ENCODE measurements at places on chromosomes 1 and 21. TPM values are rescaled to one million over a fixed set of nuclear protein-coding genes. Genes with fewer than 3 reads are reported as not detected.

DNA sequence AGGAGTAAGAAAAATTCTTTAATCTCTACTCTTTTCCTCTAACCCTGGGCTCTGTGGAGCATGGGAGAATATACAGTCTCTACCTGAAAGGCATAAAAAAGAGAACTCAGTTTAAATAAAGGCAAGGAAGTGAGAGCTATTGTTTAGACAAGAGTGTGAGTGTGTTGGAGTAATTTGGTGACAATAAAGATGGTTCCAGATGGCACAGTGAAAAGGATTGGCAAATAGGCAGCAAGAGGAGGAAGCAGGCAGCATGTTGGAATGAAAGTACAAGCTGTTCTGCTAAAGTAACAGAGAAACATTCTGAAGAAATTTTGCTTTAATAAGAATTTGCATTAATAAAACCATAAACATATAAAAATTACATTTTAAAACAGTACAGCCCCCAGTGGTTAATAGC lies 163.4 kb downstream of the DNM3 start:
- DNase-seq, result no peak

AVPR1B gene
- total RNA-seq, result not detected

DNA sequence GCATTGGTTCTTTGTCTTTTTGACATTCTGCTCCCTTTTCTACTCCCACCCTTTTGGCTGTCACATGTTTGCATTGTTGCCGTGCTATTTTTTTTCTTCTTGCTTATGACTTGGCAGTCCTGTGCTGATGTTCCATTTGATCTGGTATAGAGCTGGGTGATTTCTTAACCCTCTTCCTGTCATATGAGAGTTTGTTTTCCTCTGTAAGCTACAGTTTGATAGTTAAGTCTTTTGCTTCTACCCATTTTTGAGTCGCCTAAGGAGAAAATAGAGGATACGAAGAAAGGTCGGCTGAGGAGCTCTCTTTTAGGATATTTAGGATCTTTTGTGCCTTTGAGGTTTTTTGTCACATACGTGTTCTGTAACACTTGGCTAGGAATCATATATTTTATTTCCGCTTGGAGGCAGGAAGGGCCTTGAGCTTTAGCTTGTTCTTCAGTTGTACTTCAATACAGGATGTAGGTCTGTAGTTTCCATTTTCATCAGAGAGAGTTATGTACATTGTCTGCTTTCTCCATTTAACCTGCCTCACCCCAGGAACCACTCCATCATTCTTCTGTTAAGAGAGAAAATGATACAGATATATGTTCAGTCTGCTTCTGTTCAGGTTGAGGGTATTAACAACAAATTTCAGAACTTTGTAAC lies 150.7 kb downstream of the BACH1 start:
- no peak for DNase-seq

TMEM167B gene
- 21.2 TPM for total RNA-seq

GRCh38 chr1:87706203-87706602 lies 377.5 kb downstream of the LMO4 start:
- DNase-seq, result no peak

TEX35 gene
- total RNA-seq, result not detected

NEGR1 gene
- total RNA-seq, result not detected

GRCh38 chr1:41670217-41670957 lies 185.9 kb upstream of the EDN2 start:
- DNase-seq, result peak; percentile 27

DNA sequence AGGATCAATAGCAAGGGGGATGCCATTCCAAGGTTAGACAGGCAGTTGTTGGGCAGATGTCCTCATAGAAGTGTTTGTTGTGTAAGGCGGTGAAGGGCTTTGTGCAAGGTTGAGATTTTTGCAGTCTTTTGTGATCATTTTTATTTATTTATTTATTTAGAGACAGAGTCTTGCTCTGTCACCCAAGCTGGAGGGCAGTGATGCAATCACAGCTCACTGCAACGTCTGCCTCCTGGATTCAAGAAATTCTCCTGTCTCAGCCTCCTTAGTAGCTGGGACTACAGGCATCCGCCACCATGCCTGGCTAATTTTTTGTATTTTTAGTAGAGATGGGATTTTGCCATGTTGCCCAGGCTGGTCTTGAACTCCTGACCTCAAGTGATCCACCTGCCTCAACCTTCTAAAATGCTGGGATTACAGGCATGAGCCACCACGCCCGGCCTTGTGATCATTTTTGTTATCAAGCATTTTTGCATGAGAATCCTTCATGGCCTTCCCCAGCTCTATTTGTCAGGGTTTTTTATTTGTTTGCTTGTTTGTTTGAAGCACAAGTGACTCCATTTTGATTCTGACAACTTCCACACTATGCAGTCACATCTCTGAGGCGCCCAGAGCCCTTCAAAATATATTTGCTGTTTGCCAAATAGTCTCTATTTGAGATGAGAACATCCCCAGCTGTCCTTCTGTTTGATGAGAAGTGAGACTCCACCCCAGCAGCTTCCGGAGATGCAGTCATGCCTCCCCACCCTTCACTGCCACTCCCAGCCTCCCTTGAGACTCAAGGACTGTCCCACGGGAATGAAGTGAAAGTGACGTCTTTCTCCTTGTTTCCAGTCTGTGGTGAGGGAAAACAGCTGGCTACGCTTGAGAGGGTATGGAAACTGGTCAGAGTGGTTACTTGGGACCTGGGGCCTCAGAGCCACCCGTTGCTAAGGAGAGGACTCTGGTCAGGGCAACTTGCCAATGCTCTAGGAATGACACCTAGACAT lies 38.0 kb downstream of the TMEM50B start:
- peak; percentile 85 for DNase-seq

GRCh38 chr1:162966613-162967012 lies 102.5 kb upstream of the RGS4 start:
- DNase-seq, result no peak

GRCh38 chr21:34986561-34987500 lies 62.3 kb downstream of the RUNX1 start:
- DNase-seq, result no peak

DNA sequence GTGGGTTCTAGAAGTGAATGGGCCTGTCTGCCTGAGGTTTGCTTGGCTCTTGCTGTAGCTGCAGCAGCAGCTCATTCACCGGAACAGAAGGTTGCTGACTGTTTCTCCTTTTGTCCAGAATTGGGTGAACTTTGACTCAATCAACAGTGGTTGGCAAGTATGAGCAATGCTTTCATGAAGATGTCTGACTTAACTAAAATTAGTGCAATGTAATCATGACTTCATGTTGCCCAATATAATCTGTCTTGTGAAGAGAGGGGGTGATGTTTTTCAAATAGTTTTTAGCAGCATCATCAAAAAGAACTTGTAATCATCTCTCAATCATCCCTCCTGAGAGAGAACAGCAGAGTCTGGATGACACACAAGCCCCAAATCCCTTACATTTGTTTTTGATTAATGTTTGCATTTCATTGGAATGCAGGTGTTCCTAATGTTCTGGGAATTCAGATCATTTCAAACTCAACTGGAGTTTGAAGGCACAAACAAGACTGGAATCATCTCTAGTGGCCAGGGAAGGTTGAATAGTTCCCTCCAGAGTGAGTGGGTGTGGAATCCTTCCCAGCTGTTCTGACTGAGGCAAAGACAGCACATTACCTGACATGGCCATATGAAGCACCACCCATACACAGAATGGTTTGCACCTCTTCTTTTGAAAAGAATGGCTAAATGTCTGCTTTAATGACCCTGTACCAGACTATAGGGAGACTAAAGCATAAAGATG lies 82.9 kb downstream of the HLX start:
- DNase-seq, result no peak

ETV3L gene
- not detected for total RNA-seq

DNA sequence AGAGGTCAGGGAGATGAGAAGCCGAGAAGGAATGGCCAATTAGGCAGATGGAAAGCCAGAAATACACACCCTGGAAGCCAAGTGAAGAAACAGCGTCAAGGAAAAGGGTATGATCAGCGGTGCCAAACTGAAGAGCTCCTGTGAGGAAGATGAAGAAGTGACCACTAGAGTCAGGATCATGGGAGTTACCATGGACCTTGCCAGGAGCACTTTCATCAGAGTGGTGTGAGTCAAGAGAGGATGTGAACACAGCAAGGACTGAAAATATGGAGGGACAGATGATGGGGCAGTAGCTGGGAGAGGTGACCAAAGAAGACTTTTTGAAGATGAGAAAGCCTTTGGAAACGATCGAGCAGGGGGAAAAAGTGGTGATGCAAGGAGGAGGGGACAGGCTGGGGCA lies 50.4 kb downstream of the CD34 start:
- no peak for DNase-seq

- DNase-seq, result peak; percentile 18
Measured at GRCh38 chr1:31683997-31684396, 19.8 kb downstream of the COL16A1 start.

GJA8 gene
- not detected for total RNA-seq

DNA sequence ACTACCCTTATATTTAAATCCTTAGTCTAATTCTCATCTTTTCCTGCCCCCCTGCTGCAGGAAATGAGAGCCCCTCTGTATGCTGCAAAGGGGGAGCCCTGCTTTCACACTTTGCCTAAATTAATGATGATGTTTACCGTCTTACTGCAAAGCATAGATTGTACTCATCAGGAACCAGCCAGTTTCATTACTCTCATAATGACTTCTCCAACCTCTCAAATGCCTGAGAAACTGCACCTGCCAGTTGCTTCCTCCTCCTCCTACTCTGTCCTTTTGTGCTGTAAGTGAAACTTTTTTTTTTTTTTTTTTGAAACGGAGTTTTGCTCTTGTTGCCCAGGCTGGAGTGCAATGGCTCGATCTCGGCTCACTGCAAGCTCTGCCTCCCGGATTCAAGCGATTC lies 101.7 kb downstream of the ADSS2 start:
- no peak for DNase-seq

FCRLB gene
- total RNA-seq, result 3.8 TPM

DNAJC6 gene
- 11.3 TPM for total RNA-seq

GRCh38 chr21:31659286-31659535 lies 282 bp upstream of the SOD1 start:
- DNase-seq, result no peak

PDE9A gene
- total RNA-seq, result 22.4 TPM

DNA sequence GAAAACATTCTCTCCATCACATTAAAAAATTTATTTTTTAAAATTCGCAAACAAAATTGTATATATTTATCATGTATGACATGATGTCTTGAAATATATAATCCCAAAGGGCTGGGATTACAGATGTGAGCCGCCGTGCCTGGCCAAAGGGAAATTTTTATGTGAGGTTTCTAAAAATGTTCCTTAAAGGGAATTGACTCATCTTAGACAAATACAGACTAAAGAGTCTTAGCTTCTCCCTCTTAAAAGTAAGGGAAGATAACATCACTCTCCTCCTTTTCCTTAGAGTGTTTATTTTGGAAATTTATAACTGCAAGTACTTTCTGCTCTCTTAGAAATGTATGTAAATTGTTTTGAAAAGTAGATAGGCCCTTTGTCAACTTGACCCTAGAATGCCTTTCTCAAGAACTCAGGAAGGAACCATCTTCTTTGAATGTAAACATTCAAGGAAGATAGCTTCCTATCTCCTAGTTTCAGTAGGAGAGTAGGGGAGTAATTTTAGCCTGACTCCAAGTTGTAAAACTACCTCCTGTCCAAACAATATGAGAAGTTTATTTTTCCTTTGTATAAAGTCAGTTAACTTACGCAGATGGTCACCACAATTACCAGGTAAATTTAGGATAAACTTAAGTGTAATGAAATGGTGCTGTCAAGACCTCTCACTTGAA lies 59.5 kb downstream of the C21orf91 start:
- no peak for DNase-seq

DNA sequence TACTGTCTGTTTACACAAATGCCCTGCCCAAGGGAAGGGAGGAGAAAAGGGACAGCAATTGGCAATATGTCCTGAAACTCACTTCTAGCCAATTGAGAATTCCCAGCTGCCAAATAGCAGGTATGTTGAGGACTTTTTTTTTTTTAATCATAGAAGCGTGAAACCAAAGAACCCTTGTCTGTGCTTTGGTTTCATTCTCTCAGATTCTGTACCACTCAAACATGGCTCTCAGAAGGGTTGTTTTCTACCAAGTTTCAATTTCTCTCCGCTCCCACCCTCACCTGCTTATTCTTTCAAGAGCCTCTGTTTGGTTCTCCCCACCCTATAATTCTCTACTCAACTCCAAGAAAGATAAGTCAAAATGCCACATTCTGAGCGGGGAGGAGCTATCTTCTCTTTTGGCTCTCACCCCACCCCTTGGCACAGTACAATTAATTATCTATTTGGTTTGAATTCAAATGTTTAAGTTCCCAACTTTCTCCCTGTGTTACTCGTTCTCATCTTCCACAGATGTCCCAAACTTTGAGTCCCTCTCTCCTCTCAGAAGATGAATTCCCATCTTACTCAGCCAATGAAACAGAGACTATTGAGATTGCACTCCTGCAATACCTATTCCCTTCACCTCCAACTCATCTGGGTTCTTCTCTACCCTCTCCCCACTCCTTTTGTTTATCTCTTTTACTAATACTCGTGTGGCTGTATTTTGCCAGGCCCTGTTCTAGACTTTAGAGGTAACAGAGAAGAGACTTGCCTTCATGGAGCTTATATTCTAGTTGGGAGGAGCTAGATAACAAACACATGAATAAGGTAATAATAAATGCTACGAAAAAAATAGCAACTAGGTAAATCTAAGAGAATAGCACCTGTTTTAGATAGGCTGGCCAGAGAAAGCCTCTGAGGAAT lies 3.9 kb upstream of the TP53BP2 start:
- no peak for DNase-seq

DNA sequence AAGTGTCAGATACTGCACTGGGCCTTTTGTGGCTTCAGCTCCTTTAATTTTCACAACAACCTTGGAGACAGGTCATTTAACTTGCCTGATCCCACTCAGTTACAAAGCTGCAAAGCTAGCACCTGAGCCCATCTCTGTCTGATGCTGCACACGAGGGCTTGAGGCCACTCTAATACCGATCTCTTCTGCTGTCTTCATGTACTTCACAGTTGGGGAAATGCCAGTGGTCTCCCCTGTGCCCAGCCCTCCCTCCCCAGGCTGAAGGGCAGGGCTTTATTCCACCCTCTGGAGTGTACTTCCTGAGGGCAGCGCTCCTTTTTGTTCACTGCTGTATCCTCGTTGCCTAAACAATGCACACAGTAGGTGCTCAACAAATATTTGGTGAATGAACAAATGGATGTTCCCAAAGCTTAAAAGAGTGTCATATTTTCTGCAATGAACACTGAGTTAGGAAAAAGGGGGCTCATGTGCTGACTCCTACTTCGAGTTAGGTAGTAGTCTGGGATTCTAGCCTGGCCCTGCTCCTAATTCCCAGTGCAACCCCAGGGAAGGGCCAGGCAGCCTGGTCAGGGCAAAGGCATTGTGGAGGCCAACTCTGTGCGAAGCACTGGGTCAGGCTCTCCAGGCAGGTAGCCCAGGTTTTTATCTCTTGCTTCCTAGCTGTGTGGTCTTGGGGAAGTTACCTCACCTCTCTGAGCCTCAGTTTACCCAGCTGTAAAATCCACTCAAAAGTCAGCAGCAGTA lies 1.1 kb downstream of the TMCO4 start:
- no peak for DNase-seq

Measured in OCI-LY7 (cell line).